Smooth muscle cell of the umbilical artery (primary cell): ENCODE measurements at places on chromosomes 6 and 20. TPM values are rescaled to one million over a fixed set of nuclear protein-coding genes. Genes with fewer than 3 reads are reported as not detected.

BEND6 gene
- total RNA-seq, result 14.3 TPM in 2 replicates

TNNC2 gene
- total RNA-seq, result not detected in 2 replicates

RSPO3 gene
- total RNA-seq, result 0.18 and 1.2 TPM in 2 replicates

OR12D3 gene
- total RNA-seq, result not detected in 2 replicates

CDH4 gene
- total RNA-seq, result 1.8 and 4.1 TPM in 2 replicates

PNPLA1 gene
- 0.05 TPM in 1 of 2 replicates, not detected in the other for total RNA-seq

CCM2L gene
- not detected in 2 replicates for total RNA-seq

MAPK13 gene
- total RNA-seq, result 11.0 and 16.4 TPM in 2 replicates

OGFRL1 gene
- total RNA-seq, result 65.9 and 140 TPM in 2 replicates

TSPO2 gene
- total RNA-seq, result not detected in 2 replicates

POPDC3 gene
- total RNA-seq, result 13.7 and 17.0 TPM in 2 replicates

PRPH2 gene
- total RNA-seq, result 4.2 and 4.9 TPM in 2 replicates

CCN6 gene
- total RNA-seq, result not detected in 2 replicates

AGER gene
- total RNA-seq, result 0.23 TPM in 1 of 2 replicates, not detected in the other

GRM1 gene
- total RNA-seq, result not detected in 2 replicates

C4B gene
- 2.1 and 3.9 TPM in 2 replicates for total RNA-seq

NDRG3 gene
- total RNA-seq, result 20.2 and 23.9 TPM in 2 replicates

GJA1 gene
- 323 and 681 TPM in 2 replicates for total RNA-seq

EMILIN3 gene
- total RNA-seq, result under 0.01 TPM in 1 of 2 replicates, not detected in the other

CD109 gene
- total RNA-seq, result 22.0 and 58.7 TPM in 2 replicates

FOXS1 gene
- total RNA-seq, result 1.1 and 1.2 TPM in 2 replicates

NRSN1 gene
- total RNA-seq, result not detected in 2 replicates

LY6G6C gene
- not detected in 2 replicates for total RNA-seq
